ENCODE measurements at places on chromosomes 7 and 10.

DNA sequence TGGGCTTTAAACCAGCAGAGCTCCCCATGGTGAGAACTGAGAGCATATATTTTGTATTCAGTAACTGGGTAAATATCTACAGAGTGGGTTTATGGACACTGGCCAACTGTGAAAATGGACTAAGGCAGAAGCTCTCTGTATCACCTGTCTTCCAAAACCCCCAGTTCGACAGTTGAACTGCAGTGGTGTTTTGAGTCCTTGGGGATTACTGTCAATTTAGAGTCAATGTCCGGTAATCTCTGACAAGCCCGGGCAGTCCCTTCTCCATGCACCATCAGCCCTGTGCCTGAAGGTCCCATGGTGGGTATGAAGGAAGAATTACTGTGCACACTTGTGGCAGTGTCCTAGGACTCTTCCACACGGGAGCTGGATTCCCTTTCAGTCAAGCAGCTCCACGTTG is 235.0 kb downstream of the CCSER2 start:
- no peak for DNase-seq

DNA sequence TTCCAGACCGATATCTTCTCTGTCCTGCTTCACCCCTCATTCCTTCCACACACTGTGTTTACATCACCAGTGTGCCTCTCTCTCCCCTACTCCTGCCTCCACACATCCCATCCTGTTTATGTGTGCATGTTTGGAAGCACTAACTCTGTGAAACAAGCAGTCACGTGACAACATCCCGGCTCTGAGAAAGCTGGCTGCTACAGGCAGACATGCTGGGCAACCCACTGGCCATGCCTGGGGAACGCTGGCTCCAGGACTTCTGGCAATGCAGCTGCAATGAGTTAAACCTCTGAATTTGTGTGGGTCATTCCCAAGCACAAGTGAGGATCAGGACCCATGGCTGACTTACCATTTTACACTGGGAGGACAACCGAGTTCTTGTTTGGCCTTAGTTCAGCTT is 74.0 kb downstream of the WNT2 start:
- no peak for DNase-seq

- no peak for DNase-seq
Observed at GRCh38 chr10:116536810-116537209, 8.9 kb upstream of the PNLIP start.

- peak; percentile 27 for DNase-seq
Observed at GRCh38 chr7:141700848-141701371, 1.1 kb downstream of the DENND11 start.

DNA sequence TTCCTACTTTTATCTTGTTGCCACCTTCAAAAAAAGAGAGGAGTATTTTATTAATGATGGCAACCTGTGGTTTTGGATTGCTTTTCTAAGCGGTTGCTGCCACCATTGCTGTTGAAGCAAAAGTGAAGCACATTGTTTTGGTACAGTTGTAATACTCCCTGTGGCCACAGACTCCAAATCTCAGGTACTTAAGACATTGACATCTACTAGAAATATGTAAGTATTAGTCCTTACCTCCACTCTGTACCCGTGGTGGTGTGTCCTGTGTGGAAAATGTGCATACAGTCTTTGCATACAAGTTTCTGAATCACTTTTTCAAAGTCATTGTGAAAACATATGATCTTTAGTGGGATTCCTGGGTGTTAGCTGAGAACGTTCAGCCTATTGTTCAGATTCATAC is 85.7 kb downstream of the ANLN start:
- DNase-seq = peak; percentile 9

GRCh38 chr7:108094346-108094745 is 35.8 kb downstream of the LAMB4 start:
- DNase-seq = no peak

DNA sequence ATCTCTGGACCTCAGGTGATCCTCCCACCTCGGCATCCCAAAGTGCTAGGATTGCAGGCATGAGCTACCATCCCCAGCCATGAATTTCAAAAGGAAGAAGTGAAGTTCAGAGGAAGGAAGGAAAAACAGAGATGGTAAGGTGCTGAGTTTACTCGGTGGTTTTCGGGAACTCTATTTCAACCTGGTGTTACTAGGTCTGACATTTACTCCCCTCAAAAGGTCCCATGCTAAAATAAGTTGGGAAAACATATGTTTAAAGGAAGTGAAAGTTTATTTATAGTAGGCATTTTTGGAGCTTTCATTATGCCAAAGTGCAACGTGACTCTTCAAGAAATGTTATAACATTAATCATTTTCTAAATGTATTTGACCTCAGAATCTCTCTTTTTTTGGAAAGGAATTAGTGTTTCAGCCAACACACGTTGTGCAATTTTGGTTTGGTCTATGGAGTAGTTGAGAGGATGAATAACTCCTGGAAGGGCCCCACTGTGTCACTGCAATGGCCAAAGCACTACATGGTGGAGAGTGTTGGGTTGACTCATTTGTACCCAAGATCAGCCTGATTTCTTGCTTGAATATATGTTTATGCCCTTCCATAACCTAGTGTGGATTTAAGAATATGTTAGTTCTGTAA is 114.7 kb upstream of the FAM171A1 start:
- no peak for DNase-seq

DNA sequence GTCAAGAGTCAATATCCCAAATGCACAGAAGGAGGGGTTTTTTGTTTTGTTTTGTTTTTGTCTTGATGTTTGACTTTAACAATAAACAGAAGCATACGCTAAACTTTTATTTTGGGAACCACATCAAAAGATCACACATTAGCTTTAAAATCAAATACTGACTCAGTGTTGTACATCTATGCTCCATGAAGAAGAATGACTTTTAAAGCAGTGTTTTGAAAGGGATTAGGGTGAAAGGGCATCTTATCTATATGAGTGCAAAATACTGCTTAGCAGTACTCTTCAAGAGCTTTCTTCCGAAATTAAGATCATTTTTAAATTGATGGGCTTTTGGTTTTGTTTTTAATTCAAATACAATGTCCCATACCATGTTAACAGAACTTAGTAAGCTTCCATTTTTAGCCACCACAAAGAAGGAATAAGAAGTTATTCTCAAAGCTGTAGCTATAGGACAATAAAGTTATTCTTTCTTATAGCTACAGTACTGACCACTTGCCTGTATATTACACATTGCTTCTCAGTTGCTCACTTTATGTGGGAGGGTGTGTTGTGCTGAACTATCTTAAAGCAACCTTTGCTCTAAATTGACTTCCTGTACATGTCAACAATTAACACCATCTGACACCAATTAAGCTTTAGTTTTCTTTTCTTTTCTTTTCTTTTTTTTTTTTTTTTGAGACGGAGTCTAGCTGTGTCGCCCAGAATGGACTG is 144.3 kb upstream of the KAT6B start:
- DNase-seq = no peak

DNA sequence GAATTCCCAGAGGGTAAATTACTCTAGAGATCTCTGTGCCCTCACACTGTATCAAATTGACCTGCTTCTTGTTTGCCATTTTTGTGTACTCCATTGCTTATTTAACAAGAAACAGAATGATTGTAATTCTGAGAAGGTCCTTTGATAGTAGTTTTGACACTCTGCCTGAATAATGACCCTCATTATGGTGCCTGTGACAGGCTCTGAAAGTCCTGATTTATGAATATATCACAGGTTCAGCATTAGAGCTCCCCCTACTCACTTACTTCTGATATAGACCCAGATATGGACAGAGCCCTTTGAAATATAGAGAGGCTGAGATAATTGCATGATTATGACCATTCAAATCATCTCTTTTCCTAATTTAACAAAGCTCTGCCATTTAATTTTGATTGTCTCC is 465.2 kb downstream of the MDFIC start:
- no peak for DNase-seq

- DNase-seq = peak; percentile 85
Observed at GRCh38 chr10:43390759-43391158, 18.2 kb downstream of the HNRNPF start.

DNA sequence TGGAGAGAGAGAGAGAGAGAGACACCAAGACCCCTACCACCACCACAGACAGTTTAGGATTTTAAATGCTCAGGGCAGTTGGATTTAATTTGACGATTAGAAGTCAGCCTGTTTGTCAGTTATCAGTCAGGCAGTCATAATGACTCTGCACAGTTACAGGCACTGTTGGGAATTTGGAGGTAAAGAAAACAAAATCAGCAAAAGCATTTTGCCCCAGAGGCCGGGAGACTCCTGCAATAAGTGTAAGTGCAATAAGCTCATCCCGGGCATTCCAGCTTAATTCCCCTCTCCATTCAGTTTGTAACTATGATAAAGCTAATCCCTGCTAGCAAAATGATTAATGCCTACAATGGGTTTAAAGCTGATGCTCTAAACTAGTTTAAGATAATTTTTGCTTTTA is 13.5 kb downstream of the SEMA3C start:
- no peak for DNase-seq

- DNase-seq = no peak
Observed at GRCh38 chr10:103839519-103839871, 15.9 kb downstream of the SH3PXD2A start.

- DNase-seq = no peak
Observed at GRCh38 chr10:32204606-32205005, 142.4 kb downstream of the EPC1 start.

DNA sequence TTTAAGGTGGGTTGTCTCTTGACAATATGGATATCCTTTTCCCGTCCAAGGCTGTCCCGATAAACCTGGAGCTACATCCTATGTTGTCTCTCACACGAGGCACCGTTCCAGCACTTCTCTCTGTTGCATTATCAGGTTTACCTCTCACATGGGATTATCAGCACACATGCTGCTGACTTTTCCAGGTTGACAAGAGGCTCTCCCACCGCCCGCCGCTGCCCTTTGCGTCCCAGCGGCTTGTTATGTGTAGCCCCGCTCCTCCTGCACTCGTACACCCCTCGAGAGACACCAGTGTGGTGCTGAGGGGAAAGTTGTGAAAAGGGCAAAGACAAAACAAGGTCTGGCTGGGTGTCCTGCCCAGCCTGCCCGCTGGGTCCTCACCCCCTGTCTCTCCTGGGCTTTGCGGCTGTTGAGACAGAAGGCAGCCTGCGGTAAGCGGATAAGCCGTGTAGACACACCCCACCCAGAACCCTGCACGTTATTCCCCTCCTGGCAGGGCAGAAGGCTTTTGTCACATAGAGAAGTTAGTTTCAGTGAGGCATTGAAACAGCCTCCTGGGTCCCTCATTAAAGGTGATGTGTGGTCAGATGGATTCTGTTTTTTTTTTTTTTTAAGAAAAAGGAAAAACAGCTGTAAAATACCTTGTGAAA is 38.7 kb downstream of the UBE3C start:
- no peak for DNase-seq

DNA sequence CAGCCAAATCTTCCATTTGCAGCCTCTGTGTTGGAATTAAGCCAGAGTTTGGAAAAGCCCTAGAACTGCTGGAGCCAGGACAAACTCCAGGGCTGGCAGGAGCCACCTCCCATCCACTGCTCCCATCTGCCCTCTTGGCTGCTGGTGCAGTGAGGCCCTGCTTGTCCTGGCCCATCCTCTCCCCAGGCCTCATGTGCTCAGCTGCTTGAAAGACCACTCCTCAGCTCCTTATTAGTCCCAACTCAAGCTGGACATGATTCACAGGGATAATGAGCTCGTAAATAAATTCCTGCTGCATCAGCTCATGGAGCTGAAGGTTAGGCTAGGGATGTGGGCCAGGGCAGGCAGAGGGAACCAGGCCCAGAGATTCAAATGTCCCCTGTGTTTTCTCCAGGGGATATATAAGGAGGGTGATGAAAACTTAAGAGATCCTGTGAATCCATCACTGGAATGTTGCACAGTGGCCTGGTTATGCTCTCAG is 282.8 kb downstream of the RPS24 start:
- DNase-seq = no peak

DNA sequence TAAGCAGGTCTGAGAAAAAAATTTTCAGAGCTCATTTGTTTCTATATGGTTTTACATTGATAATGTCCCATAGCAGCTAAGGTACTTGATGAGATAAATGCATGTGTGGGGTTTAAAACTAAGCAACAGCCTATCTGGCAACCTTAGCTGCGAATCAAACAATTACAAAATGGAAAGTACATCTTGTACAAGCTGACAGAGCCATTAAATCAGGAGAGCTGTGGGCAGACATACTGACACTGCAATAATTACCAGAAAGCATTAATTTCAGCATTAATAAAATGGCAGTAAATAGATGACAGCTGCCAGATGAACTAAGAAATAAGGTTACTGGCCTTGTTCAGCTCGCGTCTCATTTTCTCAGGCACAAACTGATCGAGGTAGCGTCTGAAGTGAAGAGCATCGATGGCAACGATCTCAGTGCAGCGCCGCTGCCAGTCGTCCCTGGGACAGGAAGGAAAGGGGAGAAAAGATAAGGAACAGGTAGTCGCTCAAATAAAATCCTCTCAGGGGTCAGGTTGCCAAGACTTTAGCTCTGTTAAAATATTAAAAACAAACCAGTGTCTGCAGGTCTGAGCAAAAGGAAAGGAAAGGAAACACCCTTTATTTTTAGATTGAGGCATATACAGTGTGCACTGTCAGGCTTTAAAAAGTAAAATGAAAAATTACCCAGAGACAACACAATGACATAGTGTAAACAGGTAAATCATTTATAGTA is 79.7 kb upstream of the OGDHL start:
- DNase-seq = no peak

DNA sequence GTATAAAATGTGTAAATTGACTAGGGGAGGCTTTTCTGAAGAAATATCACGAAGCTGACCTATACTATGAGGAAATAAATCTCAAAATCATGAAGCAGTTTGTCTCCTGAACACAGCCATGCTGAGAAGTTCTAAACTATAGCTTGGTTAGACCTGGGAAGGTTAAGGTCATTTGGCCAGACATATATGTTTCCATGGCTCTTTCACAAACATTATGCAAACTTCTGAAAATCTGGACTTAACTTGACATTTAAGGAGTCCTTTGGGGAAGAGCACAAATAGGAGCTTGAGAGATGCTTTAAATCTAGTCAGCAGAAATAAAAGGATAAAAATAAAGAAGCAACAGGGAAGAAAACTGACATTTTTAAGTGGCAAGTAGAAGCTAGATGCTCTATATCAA is 115.9 kb upstream of the MEOX2 start:
- no peak for DNase-seq

GRCh38 chr10:58897708-58898107 is 278.7 kb upstream of the PHYHIPL start:
- DNase-seq = no peak

DNA sequence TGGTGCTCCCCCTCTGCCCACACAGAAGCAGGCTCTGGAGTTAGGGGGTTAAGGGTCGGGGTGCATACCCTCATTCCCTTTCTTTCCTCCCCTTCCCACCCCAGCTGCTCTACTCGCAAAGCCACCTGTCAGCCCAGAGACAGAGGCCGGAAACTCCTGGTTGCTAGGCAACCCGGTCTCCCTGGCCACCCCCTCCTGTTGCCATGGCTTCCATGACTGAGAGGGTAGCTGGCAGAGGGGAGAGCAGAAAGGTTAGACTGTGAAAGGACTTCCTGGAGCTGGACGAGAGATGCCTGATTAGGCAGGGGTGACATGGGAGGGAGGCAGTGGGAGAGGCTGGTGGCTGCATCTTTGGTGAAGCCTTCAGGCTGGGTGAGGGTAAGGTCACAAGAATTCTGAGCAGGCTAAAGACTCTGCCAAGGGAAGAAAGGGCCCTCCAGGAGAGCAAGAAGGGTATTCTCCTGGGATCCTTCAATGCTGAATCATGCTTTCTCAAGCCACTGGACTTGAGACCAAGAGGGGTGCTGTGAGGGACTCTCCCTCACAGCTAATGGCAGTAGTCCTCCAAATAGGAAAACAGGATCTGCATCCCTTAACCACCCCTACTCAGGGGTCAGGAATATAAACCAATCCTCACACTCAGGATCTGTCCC is 5.4 kb downstream of the PSD start:
- peak; percentile 44 for DNase-seq

GRCh38 chr7:92615861-92616260 is 25.7 kb upstream of the FAM133B start:
- DNase-seq = peak; percentile 28
